ENCODE measurements at places on chromosomes 4 and X.

GRCh38 chr4:148089624-148090023 is 352.6 kb downstream of the NR3C2 start:
- DNase-seq: no peak

DNA sequence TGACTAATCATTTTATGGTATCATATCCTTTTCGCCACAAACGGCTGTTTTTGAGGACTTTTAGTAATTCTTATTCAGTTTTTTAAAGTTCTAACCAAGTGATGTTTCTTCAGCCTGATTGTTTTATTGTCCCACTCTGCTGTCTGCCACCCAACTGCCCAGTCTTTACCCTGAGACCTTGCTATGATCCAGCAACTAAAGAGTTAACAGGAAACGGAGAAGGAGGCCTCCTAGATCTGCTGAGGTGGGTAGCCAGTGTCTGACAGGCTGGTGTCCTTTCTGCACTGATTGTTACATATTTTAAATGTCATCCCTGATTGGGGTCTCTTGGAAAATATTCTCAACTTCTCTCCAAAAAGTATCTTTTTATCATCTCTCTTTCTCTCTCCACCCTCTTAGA is 7.9 kb upstream of the TMEM150C start:
- DNase-seq: no peak

DNA sequence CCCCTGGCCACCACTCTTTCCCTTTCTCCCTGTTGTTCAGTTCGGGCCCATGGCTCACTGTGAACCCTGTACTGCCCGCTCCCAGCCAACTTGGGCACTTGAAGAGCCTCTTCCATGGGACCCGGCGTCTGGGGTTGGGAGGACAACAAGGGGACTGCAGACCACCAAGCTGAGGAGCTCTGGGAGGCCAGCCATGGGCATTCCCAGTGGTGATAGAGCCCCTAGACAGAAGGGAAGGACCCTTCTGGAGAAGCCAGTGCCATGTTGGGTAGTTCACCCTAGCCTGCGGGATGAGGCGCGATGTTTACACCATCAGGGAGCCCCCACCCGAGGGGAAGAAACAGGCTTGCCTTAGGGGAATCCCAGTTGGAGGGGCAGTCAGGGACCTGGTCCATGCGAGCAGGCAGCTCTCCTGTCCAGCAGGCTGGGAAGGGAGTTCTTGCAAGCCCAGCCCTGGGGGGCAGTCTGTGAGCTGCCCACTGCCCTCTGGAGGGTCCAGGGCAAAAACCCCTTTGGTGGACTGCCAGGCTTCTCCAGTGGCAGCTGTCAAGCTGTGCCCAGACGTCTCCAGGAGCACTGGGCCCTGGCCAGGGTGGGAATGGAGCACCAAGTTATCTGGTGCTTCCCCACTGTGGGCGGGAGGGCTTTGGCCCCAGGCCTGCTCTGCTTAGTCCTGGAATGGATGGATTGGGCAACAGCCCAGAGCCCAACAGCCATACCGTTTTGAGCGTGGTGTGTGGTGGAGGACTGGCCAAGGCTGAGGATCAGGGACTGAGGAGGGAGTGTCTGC is 23.7 kb upstream of the UBA1 start:
- no peak for DNase-seq

DNA sequence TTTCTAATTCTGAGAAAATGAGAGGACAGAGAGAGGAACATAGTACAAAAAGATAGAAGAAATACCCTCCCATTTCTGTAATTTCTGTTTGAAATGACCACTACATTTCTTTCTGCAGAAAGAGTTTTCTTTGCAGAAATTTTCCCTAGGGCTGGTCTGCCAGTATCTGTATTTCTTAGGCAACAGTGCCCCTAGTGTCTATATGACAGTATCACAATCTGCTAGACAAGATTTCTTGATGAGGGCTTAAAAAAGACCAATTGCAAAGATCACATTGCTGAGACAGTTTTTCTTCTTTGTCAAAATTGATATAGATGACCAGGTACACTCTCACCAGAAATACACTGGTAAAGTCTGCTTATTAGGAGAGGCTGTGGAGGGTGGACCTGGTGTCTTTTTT is 81.0 kb upstream of the ZDHHC15 start:
- peak; percentile 27 for DNase-seq

DNA sequence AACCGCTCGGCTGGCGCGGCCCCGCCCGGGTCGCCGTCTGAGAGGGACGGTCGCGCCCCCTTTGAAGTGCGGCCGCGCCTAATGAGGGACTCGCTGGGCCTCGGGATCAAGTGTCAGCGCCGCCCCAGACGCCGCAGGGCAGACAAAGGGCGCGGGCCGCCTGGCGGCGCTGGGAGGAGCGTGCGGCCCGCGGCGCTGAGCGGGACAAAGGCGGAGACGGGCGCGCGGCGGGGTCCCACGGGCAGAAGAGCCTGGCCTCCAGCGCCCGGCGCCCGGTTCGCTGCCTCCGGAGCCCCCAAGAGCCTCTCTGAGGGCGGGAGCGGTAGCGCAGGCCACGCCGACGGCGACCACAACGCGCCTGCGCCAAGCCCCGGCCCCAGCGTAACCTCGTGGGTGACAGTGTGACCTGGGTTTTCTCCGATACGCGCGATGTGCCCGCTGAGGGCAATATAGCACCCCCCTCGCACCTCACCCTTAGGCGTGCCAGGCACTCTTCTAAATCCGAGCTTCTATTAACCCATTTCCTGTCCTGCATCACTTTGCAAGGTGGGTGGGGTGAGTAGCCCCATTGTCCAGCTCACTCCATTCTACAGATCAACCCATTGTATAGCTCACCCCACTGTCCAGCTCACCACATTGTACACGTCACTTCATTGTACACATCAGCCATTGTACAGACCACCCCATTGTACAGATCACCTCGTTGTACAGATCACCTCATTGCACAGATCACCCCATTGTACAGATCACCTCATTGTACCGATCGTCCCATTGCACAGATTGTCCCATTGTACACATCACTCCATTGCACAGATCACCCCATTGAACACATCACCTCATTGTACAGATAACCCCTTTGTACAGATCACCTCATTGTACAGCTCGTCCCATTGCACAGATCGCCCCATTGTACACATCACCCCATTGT is 33.7 kb upstream of the STX18 start:
- DNase-seq: peak; percentile 67

- DNase-seq: no peak
Observed at GRCh38 chrX:33032700-33033099, 178.6 kb downstream of the DMD start.

- no peak for DNase-seq
Observed at GRCh38 chrX:97841544-97842179, 958.0 kb downstream of the RPA4 start.

DNA sequence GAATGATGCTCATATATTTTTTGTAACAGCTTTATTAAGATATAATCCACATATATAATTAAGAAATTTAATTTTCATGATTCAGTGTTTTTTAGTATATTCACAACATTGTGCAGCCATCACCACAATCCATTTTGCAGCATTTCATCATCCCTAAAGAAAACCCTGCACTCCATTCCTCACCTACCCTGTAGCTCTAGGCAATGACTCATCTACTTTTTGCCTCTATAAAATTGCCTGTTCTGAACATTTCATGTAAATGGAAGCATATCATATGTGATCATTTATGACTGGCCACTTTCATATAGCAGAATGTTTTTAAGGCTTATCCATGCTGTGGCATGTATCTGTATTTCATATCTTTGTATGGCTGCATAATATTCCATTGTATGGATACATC is 339.9 kb downstream of the MAPK10 start:
- no peak for DNase-seq

DNA sequence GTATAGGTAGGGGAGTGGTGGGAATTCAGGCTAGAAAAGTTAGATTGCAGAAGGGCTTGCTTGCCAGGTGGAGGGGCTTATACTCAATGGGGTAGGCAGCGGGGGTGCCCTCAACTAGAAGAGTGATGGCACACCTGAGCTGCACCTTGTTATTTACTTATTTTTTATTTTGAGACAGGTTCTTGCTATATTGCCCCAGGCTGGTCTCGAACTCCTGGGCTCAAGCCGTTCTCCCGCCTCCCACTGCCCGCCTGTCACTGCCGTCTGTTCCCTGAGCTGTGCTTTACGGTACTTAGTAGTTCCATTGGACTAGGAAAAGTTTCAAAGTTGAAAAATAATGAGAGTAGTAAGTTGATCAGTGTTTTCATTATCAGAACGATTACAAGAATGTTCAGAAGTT is 2.0 kb downstream of the ZFX start:
- no peak for DNase-seq

GRCh38 chr4:84740057-84740456 is 157.1 kb downstream of the CDS1 start:
- no peak for DNase-seq

DNA sequence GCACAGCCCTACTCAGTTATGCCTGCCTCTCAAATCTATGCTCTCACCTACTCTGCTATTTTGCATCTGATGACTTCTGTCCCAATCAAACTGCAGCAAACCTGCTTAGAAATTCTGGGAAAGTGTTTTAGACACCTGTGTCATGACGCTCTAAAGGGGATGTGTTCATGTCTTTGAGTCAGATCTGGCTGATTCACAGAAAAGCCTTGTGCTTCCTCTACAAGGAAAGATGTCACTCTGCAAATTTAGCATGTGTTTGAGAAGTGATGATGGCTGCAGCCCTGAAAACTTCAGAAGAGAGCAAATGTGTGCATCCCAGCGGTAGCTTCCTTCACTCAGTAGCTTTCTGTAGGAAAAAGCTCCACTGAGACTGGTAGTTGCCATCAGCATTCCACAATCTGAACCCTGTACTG is 235.4 kb downstream of the MGST2 start:
- no peak for DNase-seq
